Cardiac septum (tissue), 1 donor: ENCODE measurements at places on chromosomes 2 and 18.

GRCh38 chr2:203909974-203910373, 26.6 kb upstream of the ICOS start:
- DNase-seq, result no peak

- no peak for DNase-seq
Measured at GRCh38 chr18:77069931-77070330, 62.7 kb downstream of the MBP start.

- no peak for DNase-seq
Measured at GRCh38 chr2:147860009-147860408, 15.2 kb downstream of the ACVR2A start.

GRCh38 chr2:152063325-152063924, 35.4 kb downstream of the CACNB4 start:
- DNase-seq, result no peak

DNA sequence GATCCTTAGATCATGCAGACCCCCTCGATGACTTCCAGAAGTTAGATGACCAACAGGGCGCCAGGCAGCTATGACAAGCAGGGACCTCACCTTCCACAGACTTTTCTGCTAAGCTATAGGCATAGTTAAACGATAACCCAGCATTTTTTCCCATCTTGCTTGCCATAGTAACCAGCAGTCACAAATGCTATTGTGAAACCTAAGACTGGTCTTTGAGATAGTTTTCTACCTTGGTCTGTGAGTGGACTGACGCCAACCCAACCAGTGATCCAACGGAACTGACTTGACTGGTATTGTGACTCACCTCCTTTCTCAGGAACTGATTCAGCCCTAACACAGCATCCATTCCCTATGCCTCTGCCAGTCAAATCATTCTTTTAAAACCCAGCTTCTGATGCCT, 361.2 kb downstream of the LRRTM4 start:
- no peak for DNase-seq

GRCh38 chr2:99150706-99151105, 4.0 kb downstream of the TSGA10 start:
- no peak for DNase-seq

- DNase-seq, result no peak
Measured at GRCh38 chr2:15997728-15998280, 57.5 kb downstream of the MYCN start.

DNA sequence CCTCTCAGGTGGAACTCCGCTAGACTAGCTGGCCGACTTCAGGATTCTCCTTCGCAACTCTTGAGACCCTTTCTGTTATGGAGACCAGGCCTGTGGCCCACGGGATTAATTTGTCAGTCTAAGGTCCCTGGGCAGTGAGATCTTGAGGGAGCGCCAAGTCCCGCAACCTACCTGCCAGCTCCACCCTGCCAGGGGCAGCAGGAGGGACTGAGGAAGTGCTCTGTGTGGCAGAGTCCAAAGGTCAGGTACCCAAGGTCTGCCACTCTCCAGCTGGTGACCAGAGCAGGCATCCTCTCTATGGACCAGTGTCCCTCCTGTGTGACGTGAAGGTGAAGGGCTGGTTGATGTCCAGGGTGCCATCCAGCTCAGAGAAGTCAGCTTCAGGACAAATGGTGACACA, 4.3 kb upstream of the SPATA3 start:
- peak; percentile 27 for DNase-seq

DNA sequence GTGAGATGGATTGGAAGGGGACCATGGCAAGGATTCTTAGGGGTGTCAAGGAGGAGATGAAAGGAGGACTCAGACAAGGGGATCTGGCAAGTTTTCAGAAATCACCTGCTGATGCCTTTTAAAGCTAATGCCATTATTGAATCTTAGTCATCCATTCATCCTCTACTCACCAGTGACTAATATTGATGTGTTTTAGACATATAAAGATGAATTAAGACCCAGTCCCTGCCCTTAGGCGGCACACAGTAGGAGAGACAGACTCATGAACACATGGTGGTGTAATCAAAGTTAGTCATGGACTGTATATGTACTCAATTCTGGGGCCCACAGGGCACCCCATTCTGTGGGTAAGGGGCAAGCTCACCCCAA, 56.5 kb upstream of the ATL2 start:
- DNase-seq, result no peak

DNA sequence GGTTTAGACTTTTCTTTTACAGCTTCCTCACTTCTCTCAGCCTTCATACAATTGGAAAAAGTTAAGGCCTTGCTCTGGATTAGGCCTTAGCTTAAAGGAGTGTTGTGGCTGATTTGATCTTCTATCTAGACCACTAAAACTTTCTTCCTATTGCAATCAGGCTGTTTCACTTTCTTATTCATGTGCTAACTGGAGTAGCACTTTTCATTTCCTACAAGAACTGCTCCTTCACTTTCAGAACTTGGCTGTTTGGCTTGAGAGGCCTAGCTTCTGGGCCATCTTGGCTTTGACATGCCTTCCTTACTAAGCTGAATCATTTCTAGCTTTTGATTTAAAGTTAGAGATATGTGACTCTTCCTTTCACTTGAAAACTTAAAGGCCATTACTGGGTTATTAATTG, 114.3 kb downstream of the ARHGEF4 start:
- DNase-seq, result no peak

DNA sequence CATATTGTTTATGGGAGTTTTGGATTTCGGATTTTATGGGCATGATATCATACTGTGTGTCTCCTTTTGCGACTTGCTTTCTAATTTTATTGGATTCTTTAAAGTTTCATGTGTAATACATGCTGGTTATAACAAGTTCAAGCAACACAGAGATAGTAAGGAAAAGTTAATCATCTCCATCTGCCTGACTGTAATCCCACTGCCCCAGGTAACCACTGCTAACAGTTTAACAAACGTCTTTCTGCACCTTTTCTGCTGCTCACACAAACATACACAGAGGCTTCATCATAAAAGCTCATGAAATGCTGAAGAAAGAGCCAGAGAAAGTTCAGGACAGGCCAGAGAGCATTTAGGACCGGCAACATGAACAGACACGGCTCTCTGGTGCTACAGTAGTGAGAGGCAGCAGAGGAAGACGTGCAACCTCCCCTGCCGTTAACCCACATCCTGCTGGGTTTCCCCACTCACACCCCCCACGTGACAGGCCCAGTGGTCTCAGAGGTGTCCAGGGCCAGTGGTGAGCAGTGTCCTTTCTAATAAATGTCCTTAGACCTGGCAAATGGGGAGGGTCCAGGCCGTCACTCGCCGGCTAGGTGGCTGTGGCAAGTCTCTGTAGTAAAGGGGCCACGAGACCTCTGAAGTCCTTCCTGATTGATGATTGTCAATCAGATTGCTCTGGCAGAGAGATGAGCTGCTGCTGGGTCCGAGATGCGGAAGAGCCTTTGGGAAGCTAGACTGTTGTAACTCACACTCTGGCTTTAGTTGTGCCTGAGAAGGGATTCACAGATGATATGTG, 43.0 kb upstream of the SLC1A4 start:
- DNase-seq, result no peak

DNA sequence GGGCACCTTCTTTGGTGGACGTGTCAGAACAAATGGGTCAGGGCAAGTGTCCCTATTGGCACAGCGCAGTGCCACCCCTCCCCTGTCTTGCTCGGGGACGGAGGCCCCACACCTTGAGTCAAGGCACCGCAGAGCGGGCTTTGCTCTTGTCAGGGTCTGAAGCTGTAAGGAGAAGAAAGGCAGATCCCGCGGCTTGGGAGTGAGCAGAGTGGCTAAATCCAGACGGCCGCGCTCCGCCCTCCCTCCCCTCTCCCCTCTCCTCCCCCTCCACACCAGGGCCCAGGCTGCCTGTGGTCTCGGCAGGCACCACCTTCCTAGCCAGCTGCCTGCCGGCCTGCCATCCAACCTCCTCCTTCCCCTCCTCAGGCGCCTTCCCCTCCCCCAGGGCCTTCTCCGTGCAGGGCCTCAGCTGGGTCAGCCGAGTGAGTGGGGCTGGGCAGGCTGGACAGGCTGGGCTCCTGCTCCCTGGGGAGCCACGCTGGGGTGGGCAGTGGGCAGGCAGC, 25.8 kb downstream of the SPEG start:
- peak; percentile 88 for DNase-seq
